ENCODE measurements at places on chromosomes 6 and 20.

- DNase-seq: no peak
These were observed 24.7 kb downstream of the WDR27 start for GRCh38 chr6:169677096-169677495.

- no peak for DNase-seq
These were observed 16.6 kb downstream of the PHACTR3 start for GRCh38 chr20:59620860-59621505.

DNA sequence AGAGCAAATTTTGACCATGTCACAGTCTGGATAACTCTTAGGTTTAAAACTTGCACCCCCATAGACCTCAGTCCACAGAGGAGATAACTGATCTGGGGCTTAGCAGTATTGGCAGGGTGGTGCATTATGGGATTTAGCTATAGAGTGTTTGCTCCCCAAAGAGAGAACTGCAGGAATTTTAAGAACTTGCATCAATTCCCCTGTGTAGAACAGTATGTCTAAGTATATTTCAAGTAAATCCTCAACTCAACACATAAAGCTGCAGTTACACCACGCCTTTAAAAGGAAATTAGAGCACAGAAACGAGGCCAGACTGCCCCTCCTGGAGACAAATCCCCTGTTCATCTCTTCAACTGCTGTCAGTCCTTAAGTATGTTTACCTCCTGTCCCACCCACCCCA, 144.9 kb downstream of the TRMT11 start:
- DNase-seq: no peak

DNA sequence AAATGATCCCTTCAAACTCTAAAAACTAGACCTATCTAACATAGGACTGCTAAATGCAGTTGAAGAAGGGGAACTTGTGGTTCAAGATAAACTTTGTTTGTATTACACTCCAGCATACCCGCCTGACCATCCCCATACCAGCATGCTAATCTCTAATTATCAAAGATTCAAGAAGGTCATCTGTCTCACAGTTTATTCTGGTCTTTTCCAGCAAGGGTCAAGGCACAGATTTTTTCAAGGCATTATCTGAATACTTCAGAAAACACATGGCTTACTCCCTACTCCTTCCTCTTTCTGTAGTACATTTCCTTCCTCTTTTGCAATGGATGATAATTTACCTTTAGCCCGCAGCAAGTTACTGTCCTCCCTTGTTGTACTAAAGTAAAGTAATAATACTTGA, 174.1 kb downstream of the PKHD1 start:
- DNase-seq: no peak

DNA sequence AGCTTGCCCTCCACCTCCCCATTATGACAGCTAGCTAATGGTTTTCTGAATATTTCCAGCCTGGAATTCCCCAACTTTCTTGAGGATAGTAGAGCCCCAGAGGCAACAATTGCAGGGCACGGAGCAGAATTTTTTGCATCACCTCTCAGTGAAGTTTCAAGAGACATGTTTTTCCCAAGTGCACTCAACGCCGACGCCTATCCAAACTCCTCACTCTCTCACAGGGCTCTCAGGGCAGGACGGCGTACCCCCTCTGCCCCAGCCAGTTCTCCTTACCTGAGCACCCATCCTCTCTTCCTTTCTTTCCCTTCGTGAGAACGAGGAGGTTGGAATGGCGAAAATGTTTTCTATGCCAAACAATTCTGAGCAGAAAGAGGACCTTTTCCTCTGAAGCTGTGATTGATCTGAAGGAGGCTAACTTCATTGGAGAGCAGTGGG, 83.1 kb upstream of the FOXQ1 start:
- DNase-seq: no peak

- DNase-seq: no peak
These were observed 191.7 kb upstream of the BTBD3 start for GRCh38 chr20:11726026-11726425.

DNA sequence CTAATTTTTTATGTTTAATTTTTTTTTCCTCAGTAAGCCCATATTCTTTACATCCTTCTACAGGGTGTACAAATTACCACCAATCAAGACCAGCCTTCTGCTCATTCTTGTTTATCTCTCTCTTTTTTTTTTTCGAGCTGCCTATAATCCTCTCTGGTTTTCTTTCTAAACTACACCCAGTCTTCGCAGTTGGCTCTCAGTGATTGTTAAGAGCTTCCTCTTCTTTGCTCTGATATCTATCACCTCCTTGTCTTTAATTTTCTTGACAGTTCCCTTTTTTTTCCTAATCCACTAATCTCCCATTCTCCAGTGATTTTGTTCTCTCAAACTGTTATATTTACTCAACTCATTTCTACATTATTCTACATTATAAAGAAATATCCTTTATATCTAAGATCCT, 38.5 kb upstream of the PTPRK start:
- DNase-seq: no peak

Data from NCI-H774 (cell line).